ENCODE measurements at places on chromosomes 1 and 21.
A peak's percentile ranks its signal among the peaks of the same experiment; 100 is the strongest.

DNA sequence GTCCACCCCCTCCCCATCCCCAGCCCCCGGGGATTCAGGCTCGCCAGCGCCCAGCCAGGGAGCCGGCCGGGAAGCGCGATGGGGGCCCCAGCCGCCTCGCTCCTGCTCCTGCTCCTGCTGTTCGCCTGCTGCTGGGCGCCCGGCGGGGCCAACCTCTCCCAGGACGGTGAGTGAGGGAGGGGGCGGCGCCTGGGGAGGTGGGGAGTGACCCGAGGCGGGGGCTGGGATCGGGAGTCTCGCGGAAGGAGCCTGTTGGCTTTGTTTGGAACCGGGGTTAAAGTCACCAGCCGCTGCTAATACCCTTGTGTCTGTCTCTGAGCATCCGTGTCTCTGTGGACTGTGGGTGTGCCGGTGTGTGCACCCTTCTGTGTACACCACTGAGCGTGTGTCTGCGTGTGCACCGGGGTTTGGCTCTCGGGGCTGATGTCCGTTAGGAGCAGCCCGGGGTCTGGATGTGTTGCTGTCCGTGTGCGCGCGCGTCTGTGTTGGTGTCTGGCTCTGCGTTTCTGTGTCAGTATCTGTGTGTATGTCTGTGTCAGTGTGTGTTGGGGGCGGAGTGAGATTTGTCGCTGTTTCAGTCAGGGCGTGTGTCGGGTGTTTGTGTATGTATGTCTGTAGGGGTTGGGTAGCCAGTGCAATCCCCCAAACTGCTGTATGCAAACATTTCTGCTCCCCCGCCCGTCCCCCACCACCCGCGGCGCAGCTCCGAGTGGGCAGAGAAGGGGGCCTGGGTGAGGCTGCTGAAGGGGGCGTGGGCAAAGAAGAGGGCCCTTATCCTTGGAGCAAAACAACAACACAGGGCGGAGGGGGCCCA is 480 bp downstream of the CADM3 start:
- DNase-seq, result no peak

- DNase-seq, result no peak
Observed at GRCh38 chr21:41373763-41374162, 11.9 kb downstream of the MX2 start.

DNA sequence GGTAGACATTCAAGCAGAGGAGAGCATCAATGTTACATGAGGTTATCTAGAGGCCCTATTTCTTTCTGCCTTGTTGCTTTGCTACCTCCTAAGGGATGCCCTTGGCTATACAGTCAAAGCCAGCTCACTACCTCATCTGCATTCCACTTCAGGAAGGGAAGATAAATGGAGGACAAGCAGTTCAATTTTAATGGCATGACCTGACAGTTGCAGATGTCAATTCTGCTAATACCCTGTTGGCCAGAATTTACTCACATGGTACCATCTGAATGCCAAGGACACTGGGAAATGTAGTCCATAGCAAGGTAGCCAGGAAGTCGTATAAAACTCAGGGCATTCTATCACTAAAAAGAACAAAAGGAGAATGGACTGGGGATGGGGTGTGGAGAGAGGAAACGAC is 31.5 kb downstream of the PALMD start:
- DNase-seq, result no peak

GRCh38 chr1:35737120-35737519 is 18.4 kb upstream of the C1orf216 start:
- DNase-seq, result no peak

DNA sequence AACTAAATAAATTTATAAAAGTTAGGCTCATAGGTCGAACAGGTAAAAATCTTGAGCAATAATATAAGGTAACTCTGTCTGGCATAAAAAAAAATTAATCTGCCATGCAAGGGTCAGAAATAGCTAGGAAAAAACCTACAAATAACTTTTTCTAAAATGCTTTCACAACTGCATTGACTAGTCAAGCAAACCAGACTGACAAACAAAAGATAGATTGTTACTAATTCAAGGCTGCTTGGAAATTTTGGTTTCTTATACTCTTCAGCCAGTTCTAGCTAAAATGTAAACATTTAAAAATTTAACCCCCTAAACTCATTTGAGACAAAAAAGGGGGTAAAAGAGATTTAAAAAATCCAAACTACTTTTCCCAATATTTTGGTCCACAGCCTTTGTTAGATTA is 40.8 kb downstream of the S100A10 start:
- no peak for DNase-seq

GRCh38 chr1:97685360-97685759 is 235.5 kb downstream of the DPYD start:
- no peak for DNase-seq

- peak; percentile 90 for DNase-seq
Observed at GRCh38 chr1:16164213-16165072, 8.6 kb upstream of the EPHA2 start.

GRCh38 chr1:100077531-100077930 is 55.2 kb downstream of the SASS6 start:
- DNase-seq, result no peak

Measured in AG08395 (cell line).